ENCODE measurements at places on chromosomes 13 and 19. TPM values are rescaled to one million over a fixed set of nuclear protein-coding genes. Genes with fewer than 3 reads are reported as not detected.

DNA sequence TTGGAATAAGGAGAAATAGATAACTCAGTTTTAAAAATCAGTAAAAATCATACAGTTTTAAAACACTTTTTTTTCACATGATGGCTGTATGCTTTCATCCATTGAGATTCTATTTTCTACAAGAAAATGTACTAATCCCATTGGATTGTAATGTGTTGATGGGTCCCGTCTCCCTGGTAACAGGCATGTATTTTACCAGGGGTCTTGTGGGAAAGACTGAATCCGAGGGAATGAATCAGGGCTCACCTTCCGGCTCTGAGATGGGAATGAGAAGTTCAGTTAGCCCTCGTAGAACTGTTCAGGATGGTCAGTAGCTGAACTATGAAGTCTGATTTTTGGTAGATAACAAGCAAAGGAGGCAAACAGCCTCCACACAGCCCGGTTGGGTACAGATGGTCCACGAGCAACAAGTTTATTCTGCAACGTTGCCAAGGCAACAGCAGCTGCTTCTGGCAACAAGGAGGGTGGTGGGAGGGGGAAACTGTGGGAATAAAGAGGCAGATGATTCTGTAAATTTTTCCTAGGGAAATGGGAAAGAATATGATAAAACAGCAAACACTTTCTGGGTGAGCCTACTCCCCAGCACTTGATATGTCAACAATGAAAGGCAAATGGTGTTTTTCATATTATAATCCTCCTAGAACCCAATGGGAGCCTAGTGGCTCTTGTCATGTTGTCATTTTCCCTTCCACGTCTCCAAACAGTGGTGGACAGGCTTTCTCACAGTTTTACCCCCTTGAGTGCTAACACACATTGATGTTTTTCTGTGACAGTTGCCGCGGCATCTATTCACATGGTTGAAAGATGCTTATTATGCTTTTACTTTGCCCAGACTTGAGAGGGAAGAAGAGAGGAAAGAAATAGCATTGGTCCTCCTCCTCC lies 12.4 kb upstream of the SIAH3 start:
- no peaks in the 10 kb centered on the region for H3K4me1 ChIP-seq
- no peaks in the 10 kb centered on the region for H3K36me3 ChIP-seq
- DNase-seq = no peak
- no peaks in the 10 kb centered on the region for H3K27me3 ChIP-seq

Gene ZNF701
- polyA plus RNA-seq = 6.4 TPM

GRCh38 chr13:46647512-46648065 lies 94.6 kb downstream of the LRCH1 start:
- H3K4me3 ChIP-seq = no peak overlapping the region
- H3K27ac ChIP-seq = no peak overlapping the region
- no peaks in the 10 kb centered on the region for H3K27me3 ChIP-seq

DNA sequence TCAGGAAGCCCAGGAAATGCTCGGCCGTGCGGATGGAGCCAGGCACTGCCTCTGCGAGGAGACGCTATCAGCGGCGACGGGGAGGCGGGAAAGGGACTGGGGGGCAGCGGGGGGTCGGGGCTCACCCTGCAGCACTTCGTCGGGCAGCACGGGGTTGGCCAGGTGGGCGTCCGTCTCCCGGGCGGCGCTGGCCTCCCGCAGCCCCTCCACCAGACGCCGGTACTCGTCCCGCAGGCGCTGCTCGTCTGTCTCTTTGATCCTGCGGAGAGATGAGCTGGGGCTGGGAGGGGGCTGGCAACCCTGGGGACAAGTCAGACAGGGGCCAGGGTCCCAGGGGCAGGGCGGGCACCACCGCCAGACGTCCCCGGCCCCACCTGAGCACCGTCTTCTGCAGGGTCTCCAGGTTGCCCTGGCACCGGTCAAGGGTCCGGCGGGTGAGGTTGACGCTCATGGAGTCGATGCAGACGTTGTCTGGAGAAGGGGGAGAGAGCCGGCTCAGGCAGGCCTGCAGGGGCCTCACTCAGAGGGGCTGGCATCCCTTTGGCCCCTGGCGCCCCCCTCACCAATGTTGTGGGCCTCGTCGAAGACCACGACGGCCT lies 6.4 kb downstream of the ERCC2 start:
- no peak overlapping the region for H3K27ac ChIP-seq
- no peaks in the 10 kb centered on the region for H3K4me1 ChIP-seq
- no peak for DNase-seq
- no peak overlapping the region for H3K4me3 ChIP-seq
- no peaks in the 10 kb centered on the region for H3K27me3 ChIP-seq
- H3K36me3 ChIP-seq = no peaks in the 10 kb centered on the region

DNA sequence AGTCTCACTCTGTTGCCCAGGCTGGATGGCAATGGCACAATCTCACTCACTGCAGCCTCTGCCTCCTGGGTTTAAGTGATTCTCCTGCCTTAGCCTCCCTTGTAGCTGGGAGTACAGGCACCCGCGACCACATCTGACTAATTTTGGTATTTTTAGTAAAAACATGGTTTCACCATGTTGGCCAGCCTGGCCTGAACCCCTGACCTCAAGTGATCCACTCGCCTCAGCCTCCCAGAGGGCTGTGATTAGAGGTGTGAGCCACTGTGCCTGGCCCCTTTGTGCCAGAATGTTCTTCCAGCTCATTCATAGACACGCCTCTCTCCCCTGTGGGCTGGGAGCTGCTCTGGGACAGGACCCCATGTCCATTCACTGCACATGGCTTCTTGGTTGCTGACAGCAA lies 9.1 kb downstream of the MYDGF start:
- H3K4me3 ChIP-seq = no peak overlapping the region
- H3K36me3 ChIP-seq = peaks cover 8% of the 10 kb centered on the region
- DNase-seq = no peak
- no peaks in the 10 kb centered on the region for H3K4me1 ChIP-seq

DNA sequence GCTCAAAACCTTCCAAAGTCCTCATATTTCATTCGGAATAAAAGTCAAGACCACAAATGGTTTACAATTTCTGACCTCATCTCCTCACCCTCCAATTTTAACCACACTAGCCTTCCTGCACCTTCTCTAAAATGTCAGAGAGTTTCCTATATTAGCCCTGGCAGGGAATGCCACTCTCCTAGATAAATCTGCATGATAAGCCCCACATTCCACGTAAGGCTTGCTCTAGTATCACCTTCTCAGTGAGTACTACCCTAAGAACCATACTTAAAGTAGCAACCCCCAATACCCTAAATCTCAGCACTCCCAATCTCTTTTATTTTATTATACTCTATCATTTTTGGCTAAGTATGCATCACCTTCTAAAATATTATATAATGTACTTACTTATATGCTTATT lies 100.5 kb upstream of the SLITRK5 start:
- no peak for DNase-seq
- H3K4me3 ChIP-seq = no peak overlapping the region
- H3K27me3 ChIP-seq = no peaks in the 10 kb centered on the region

- no peaks in the 10 kb centered on the region for H3K36me3 ChIP-seq
- H3K27me3 ChIP-seq = no peaks in the 10 kb centered on the region
- no peaks in the 10 kb centered on the region for H3K4me1 ChIP-seq
- DNase-seq = peak; percentile 96
- no peak overlapping the region for H3K27ac ChIP-seq
Observed at GRCh38 chr19:48290771-48291488, 21.0 kb downstream of the ZNF114 start.

GRCh38 chr13:98824376-98825160 lies 72.1 kb upstream of the SLC15A1 start:
- H3K4me1 ChIP-seq = peaks cover 9% of the 10 kb centered on the region
- peaks cover 2% of the 10 kb centered on the region for H3K36me3 ChIP-seq
- H3K27ac ChIP-seq = no peak overlapping the region
- DNase-seq = no peak
- no peaks in the 10 kb centered on the region for H3K27me3 ChIP-seq

Gene SIAH3
- 0.13 TPM for polyA plus RNA-seq

Gene COMP
- polyA plus RNA-seq = 9.8 TPM

GRCh38 chr13:19607523-19608078 lies 25.9 kb upstream of the MPHOSPH8 start:
- H3K4me3 ChIP-seq = no peak overlapping the region
- DNase-seq = no peak
- no peaks in the 10 kb centered on the region for H3K4me1 ChIP-seq
- no peaks in the 10 kb centered on the region for H3K36me3 ChIP-seq

DNA sequence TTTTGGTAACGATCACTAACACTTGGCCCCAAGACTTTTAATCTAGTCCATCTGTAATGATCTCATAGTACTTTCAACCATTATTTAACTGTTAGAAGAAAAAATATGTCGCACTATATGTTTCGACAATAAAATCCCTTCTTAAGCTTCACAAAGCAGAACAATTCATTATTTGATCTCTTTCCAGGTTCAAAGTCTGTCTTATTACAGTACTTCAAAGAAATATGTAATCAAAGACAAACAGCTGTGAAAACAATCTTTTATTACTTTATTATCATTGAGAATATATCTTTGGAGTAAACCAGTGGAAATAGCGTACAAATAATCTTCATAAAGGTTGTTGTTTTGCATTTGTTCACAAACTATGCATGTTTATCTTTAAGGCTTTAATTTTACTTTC lies 93.5 kb downstream of the DACH1 start:
- H3K36me3 ChIP-seq = no peaks in the 10 kb centered on the region
- no peaks in the 10 kb centered on the region for H3K27me3 ChIP-seq

Gene IL17D
- polyA plus RNA-seq = 5.5 TPM

Gene ZNF471
- 4.2 TPM for polyA plus RNA-seq

DNA sequence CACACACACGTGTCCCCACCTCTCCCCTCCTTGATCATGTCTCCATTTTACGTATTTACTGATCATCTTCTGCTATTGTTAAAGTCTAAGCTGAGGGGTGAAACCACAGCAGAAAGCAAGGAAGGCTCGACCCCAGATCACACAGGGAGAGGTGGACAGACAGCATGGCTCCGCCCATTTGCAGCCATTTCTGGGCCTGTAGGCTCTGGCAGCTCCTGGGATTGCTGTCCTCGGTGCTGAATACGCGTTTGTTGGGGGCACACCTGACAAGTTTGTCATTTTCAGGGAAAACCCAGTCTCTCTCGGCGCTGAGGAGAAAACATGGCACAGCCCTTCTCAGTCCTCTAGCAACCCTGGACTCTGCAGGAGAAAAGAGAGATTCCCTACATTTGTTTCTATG lies 8.0 kb downstream of the TMEM86B start:
- no peak overlapping the region for H3K27ac ChIP-seq
- no peak for DNase-seq
- H3K27me3 ChIP-seq = no peaks in the 10 kb centered on the region
- H3K36me3 ChIP-seq = no peaks in the 10 kb centered on the region
- no peaks in the 10 kb centered on the region for H3K4me1 ChIP-seq

- H3K36me3 ChIP-seq = no peaks in the 10 kb centered on the region
- DNase-seq = no peak
- no peaks in the 10 kb centered on the region for H3K4me1 ChIP-seq
Observed at GRCh38 chr19:18291019-18291524, 9.7 kb upstream of the JUND start.

GRCh38 chr19:55083004-55083850 lies 7.6 kb downstream of the EPS8L1 start:
- no peak overlapping the region for H3K4me3 ChIP-seq
- no peaks in the 10 kb centered on the region for H3K4me1 ChIP-seq
- no peaks in the 10 kb centered on the region for H3K27me3 ChIP-seq

Gene ZBTB32
- polyA plus RNA-seq = not detected

GRCh38 chr13:75495938-75496337 lies 14.0 kb upstream of the TBC1D4 start:
- H3K4me1 ChIP-seq = no peaks in the 10 kb centered on the region
- no peaks in the 10 kb centered on the region for H3K27me3 ChIP-seq
- no peaks in the 10 kb centered on the region for H3K36me3 ChIP-seq
- no peak overlapping the region for H3K27ac ChIP-seq
- no peak overlapping the region for H3K4me3 ChIP-seq

DNA sequence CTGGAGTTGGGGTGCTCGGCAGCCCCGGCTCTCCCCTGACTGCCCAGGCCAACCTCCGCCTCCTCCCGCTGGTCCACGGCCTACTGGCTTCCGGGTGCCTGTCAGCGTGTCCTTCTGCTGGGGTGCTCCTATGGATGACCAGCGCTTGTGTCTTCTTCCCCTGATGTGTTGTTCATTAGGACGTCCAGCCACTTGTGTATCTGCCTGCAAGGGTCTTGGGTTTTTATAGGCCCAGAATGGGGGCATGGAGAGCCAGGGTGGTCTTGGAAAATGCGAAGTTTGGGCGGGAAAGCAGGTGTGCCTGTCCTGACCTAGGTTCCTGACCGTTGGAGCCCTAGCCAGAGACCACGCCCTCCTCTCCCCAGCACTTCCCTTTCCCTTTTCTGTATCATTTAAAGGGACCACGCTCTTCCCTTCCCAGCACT lies 139.8 kb downstream of the SLITRK5 start:
- H3K36me3 ChIP-seq = no peaks in the 10 kb centered on the region
- no peaks in the 10 kb centered on the region for H3K27me3 ChIP-seq
- no peak overlapping the region for H3K4me3 ChIP-seq
- DNase-seq = no peak
- H3K4me1 ChIP-seq = no peaks in the 10 kb centered on the region

Gene NLRP9
- polyA plus RNA-seq = not detected

GRCh38 chr13:29756506-29756905 lies 93.9 kb downstream of the UBL3 start:
- H3K4me1 ChIP-seq = no peaks in the 10 kb centered on the region
- H3K27me3 ChIP-seq = no peaks in the 10 kb centered on the region

Gene FFAR2
- polyA plus RNA-seq = 0.15 TPM

GRCh38 chr13:72985610-72986009 lies 73.2 kb upstream of the KLF5 start:
- no peak overlapping the region for H3K4me3 ChIP-seq
- H3K27ac ChIP-seq = no peak overlapping the region
- H3K27me3 ChIP-seq = no peaks in the 10 kb centered on the region
- no peaks in the 10 kb centered on the region for H3K36me3 ChIP-seq

DNA sequence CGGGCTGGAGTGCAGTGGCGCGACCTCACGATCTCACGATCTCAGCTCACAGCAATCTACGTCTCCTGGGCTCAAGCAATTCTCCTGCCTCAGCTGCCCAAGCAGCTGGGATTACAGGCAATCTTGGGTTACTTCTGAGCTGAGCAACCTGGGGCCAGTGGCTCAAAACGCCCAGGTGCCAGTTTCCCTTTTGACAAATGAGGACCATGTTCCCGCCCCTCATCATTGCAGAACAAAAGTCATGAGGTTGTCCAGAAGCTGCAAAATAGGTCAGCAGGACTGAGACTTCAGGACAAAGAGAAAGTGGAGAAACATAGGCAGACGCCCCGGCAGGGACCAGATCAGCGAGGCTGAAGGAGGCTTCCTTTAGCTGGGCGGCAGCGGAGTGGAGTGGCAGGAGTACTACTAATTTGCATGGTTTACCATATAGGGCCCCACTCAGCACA lies 3.3 kb upstream of the ADGRE5 start:
- no peaks in the 10 kb centered on the region for H3K27me3 ChIP-seq
- H3K4me1 ChIP-seq = no peaks in the 10 kb centered on the region
- no peak for DNase-seq
- H3K36me3 ChIP-seq = no peaks in the 10 kb centered on the region
- H3K27ac ChIP-seq = no peak overlapping the region
- no peak overlapping the region for H3K4me3 ChIP-seq

Measured in aorta (tissue), 5 donors.